ENCODE measurements at places on chromosomes 4 and X. TPM values are rescaled to one million over a fixed set of nuclear protein-coding genes. Genes with fewer than 3 reads are reported as not detected.

DNA sequence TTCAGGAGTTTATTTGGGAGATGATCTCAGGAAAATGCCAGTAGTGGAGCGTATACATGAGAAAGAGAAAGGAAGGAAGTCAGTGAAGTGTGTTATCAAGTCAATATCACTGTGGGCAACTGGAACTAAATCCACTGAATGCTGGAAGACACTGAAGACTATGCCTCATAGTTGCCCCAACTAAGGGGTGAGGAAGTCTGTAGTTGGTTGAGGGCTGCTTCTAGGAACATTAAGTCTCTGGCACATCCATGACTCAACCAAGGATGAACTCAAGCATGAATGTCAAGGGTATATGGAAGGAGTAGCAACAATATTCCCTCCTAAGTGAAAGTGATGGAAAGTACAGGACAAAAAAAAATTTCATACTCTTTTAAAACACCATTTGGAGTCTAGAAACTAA, 167.9 kb downstream of the MAGEB17 start:
- H3K36me3 ChIP-seq: no peaks in the 10 kb centered on the region
- no peaks in the 10 kb centered on the region for H3K27me3 ChIP-seq
- no peak overlapping the region for H3K4me3 ChIP-seq
- no peak for DNase-seq
- H3K4me1 ChIP-seq: no peaks in the 10 kb centered on the region
- no peak overlapping the region for H3K27ac ChIP-seq

DNA sequence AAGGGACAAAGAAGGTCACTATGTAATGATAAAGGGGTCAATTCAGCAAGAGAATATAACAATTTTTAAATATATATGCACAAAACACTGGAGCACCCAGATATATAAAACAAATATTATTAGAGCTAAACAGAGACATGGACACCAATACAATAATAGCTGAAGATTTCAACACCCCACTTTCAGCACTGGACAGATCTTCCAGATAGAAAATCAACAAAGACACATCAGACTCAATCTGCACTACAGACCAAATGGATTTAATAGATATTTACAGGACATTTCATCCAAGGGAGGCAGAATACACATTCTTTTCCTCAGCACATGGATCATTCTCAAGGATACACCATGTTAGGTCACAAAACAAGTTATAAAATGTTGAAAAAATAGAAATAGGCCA, 111.4 kb downstream of the SOX3 start:
- no peaks in the 10 kb centered on the region for H3K36me3 ChIP-seq
- H3K4me3 ChIP-seq: no peak overlapping the region
- DNase-seq: no peak
- no peak overlapping the region for H3K27ac ChIP-seq
- no peaks in the 10 kb centered on the region for H3K4me1 ChIP-seq

The EGF gene
- total RNA-seq: not detected

DNA sequence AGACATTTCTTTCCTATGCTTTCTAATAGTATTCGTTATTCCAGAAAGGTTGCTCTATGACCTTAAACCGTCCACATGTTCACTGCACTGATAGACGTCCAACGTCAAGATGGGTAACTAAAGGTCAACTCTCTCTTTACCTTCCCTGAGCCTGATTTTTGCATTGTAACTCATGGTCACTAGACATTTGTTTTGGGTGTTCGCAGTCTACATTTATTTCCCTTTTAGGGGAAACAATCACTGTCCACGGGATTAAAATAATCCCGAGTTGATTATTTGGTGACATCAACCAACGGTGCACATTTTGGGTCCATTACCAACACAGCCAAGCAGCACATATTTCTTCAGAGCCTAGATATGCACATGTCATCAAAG, 540 bp upstream of the HADH start:
- peaks cover 9% of the 10 kb centered on the region for H3K36me3 ChIP-seq
- H3K27ac ChIP-seq: peak overlapping the region; percentile 91
- peak overlapping the region; percentile 82 for H3K4me3 ChIP-seq
- H3K27me3 ChIP-seq: no peaks in the 10 kb centered on the region

DNA sequence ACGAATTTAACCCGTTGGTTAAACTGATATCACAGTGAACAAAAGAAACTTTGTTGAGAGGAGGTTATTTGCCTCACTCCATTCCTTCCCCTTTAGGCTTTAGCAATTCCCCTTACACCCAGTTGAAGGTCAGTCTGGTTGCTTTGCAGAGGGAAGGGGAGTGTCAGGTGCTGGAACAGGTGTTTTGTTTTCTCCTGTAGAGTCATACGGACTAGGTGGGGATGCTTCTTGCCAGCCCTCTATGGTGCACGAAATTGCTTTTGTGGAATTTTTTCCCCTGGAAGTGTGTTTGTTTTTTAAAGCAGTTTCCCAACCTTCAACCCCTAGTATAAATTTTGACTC, 33.1 kb downstream of the DLG3 start:
- H3K27ac ChIP-seq: no peak overlapping the region
- H3K36me3 ChIP-seq: peaks cover 5% of the 10 kb centered on the region
- no peak overlapping the region for H3K4me3 ChIP-seq

DNA sequence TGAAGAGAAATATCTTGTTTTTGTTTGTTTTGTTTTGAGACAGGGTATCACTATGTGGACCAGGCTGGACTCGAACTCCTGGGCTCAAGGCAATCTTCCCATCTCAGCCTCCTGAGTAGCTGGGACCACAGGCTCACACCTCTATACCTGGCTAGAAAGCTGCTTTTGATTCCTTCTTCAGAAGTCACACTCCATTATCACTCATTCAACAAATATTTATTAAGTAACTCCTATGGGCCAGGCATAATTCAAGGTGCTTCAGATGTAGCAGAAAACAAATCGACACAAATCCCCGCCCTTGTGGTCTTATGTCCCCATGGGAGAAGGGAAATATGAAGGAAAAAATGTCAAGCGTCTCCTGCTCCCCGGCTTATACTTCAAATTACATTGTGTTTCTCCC, 72.6 kb upstream of the DHX15 start:
- H3K4me1 ChIP-seq: peaks cover 9% of the 10 kb centered on the region
- no peak overlapping the region for H3K4me3 ChIP-seq
- no peak for DNase-seq
- H3K27ac ChIP-seq: no peak overlapping the region
- no peaks in the 10 kb centered on the region for H3K36me3 ChIP-seq

The PDLIM3 gene
- not detected for total RNA-seq

DNA sequence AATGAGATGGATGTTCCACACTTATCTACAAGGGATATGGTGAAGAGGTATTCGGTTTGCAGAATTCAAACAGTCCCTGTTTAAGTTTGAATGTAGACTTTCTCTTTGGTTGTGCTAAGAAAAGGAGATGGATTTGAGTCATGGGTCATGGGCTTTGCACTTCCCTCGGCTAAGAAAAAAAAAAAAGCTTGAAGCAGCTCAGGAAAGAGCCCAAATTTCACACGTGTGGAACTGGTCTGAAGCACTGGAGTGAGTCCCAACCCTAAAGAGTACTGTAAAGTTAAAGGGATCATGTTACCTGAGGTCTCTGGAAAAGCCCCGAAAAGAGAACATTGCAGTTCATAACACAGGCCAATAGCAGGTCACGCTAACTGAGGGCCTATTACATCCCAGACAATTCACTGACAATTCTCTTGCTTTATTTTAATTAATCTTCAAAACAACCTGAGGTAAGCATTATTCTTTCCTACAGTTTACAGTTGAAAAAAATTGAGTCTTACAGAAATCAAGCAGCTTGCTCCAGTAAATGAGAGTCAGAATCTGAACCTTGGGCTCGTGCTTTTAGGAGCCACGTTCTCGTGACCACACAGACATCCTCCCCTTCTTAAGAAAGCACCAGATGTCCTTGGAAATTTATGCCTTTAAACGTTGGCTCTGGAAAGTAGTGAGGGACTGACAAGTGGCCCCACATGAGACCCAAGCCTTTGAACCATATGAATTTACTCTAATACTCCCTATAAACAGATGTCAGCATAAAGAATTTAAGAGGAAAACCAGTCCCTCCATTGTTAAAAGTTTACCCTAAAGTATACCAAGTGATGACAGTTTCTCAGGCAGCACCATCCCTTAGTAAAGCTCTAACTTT, 89.3 kb downstream of the MAD2L1 start:
- H3K27me3 ChIP-seq: peaks cover under 1% of the 10 kb centered on the region
- no peak for DNase-seq

The XPNPEP2 gene
- 1.3 TPM for total RNA-seq

GRCh38 chr4:110287130-110287529, 88.7 kb upstream of the ELOVL6 start:
- H3K27me3 ChIP-seq: peaks cover 27% of the 10 kb centered on the region
- no peak overlapping the region for H3K4me3 ChIP-seq
- no peaks in the 10 kb centered on the region for H3K36me3 ChIP-seq
- peaks cover 8% of the 10 kb centered on the region for H3K4me1 ChIP-seq

The EDA gene
- total RNA-seq: 1.9 TPM

GRCh38 chr4:84740057-84740456, 157.1 kb downstream of the CDS1 start:
- H3K27ac ChIP-seq: no peak overlapping the region
- DNase-seq: no peak
- H3K4me3 ChIP-seq: no peak overlapping the region
- peaks cover 6% of the 10 kb centered on the region for H3K27me3 ChIP-seq
- no peaks in the 10 kb centered on the region for H3K36me3 ChIP-seq
- no peaks in the 10 kb centered on the region for H3K4me1 ChIP-seq

The ZNF732 gene
- not detected for total RNA-seq

The RTL3 gene
- not detected for total RNA-seq

The CYLC1 gene
- total RNA-seq: not detected

DNA sequence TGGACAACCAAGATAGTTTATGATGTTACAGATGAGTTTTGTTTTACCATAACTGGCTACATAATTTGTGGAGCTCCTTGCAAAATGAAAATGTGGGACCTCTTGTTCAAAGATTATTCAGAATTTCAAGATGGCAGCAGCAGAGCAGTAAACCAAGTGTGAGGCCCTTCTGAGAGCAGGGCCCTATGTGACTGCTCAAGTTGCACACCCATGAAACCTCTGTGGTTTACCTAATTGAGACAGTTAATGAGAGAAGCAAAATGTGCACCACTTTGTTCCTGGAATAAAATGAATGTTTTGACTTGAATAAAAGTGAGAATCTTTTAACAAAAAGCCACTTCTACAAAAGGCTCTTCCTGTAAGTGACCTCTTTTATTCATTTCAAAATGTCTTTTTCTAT, 519.2 kb downstream of the RPA4 start:
- H3K4me3 ChIP-seq: no peak overlapping the region
- H3K27me3 ChIP-seq: no peaks in the 10 kb centered on the region
- H3K36me3 ChIP-seq: peaks cover 4% of the 10 kb centered on the region
- peaks cover 48% of the 10 kb centered on the region for H3K4me1 ChIP-seq

The TBX22 gene
- not detected for total RNA-seq

GRCh38 chrX:110951472-110952269, 144.3 kb upstream of the PAK3 start:
- no peak for DNase-seq
- H3K4me1 ChIP-seq: no peaks in the 10 kb centered on the region
- no peak overlapping the region for H3K4me3 ChIP-seq
- no peaks in the 10 kb centered on the region for H3K36me3 ChIP-seq

DNA sequence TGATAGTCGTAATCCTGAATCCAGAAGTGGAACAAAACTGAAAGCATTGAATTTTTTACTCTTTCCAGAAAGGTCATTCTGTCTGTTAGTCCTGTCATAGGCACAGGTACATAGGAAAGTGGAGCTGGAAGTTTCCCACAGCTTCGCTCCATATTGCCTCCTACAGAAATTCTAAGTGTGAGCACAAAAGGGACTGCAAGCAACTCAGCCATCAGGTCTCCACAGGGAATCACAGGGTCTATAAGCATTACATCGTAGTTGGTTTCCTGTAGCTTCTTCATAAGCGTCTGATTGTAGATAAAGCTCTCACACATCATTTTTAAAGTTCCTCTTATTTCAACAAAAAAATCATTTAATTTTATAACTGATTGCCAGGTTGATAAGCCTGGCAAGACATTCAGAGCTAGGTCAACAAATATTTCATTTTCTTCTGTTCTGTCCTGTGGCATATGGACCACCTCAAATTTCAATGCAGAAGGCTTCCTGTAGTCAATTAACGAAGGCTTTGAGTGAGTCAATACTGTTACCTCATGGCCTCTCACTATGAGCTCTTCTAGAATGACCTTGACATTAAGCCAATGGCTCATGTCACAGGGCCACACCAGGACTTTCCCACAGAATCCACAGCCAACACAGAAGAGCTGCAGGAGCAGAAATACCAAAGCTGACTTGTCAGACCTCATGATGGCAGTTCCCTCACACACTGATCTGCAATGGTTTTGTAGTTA, at the start of gene UGT2A3:
TSS of gene UGT2A3 (minus strand) at position 727 of the 728 bp plus-strand sequence. CDS start at position 683, 44 bp downstream.
- DNase-seq: no peak
- no peaks in the 10 kb centered on the region for H3K36me3 ChIP-seq
- no peak within 1 kb of the TSS for H3K4me3 ChIP-seq
- H3K27ac ChIP-seq: no peak within 1 kb of the TSS
- H3K27me3 ChIP-seq: no peaks in the 10 kb centered on the region
- H3K4me1 ChIP-seq: no peaks in the 10 kb centered on the region

The PPP3CA gene
- 24.6 TPM for total RNA-seq

- H3K36me3 ChIP-seq: no peaks in the 10 kb centered on the region
- no peak overlapping the region for H3K4me3 ChIP-seq
- H3K27me3 ChIP-seq: no peaks in the 10 kb centered on the region
- no peak overlapping the region for H3K27ac ChIP-seq
Observed at GRCh38 chr4:104188301-104188700, 306.4 kb downstream of the CXXC4 start.

DNA sequence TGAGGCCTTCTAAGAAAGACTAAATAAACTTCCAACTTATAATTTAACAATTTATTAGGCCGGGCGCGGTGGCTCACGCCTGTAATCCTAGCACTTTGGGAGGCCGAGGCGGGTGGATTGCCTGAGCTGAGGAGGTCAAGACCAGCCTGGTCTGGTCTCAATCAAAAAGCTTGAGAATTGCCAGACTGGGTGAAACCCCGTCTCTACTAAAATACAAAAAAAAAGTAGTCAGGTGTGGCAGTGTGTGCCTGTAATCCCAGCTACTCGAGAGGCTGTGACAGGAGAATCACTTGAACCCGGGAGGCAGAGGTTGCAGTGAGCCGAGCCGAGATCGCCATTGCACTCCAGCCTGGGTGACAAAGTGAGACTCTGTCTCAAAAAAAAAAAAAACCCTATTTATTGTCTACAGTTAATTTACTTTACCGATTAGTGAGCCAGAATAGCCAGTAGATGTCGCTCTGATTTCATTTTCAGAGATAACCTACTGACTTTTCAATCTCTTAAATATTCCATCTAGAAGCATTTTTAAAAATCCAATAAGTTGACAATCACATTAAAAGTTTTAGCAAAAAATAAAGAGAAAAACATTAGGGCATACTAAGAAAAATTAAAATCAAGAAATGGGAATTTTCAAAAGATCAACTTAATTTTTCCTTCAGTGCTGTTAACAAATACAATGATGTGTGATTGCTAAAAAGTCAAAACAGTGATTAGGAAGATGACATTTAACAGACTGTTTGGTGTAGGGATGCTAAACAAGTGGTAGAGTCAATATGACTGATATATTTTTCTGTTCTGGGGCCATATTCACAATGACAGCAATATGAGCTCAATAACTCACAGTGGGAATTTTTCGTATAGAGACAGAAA, 4.3 kb upstream of the SHROOM3 start:
- no peaks in the 10 kb centered on the region for H3K4me1 ChIP-seq
- H3K27me3 ChIP-seq: peaks cover 27% of the 10 kb centered on the region
- no peak overlapping the region for H3K4me3 ChIP-seq
- H3K27ac ChIP-seq: no peak overlapping the region
- peak; percentile 32 for DNase-seq

GRCh38 chrX:78066110-78066509, 37.9 kb upstream of the PGK1 start:
- no peaks in the 10 kb centered on the region for H3K36me3 ChIP-seq
- H3K27me3 ChIP-seq: no peaks in the 10 kb centered on the region
- peaks cover 16% of the 10 kb centered on the region for H3K4me1 ChIP-seq

The MED12 gene
- total RNA-seq: 64.7 TPM

- H3K27ac ChIP-seq: peak within 1 kb of the TSS; percentile 86
- peaks cover 3% of the 10 kb centered on the region for H3K27me3 ChIP-seq
- peak within 1 kb of the TSS; percentile 84 for H3K4me3 ChIP-seq
- H3K36me3 ChIP-seq: no peaks in the 10 kb centered on the region
Observed at GRCh38 chrX:68828740-68829581, at the start of gene EFNB1. Gene EFNB1, plus strand, starts transcription at chrX:68829021. Its CDS starts 756 bp downstream, at chrX:68829777.

The NLGN3 gene
- total RNA-seq: 1.6 TPM

All from activated CD4-positive, alpha-beta T cell treated with anti-CD3 and anti-CD28 coated beads, Interleukin-2, amount 10 ng/mL, durations not matched to agents 7 days and 5 days (primary cell).